ENCODE measurements at places on chromosomes 5 and 9. TPM values are rescaled to one million over a fixed set of nuclear protein-coding genes. Genes with fewer than 3 reads are reported as not detected.

GRCh38 chr5:129622531-129622930, 125.4 kb upstream of the MINAR2 start:
- no peak for DNase-seq

GRCh38 chr9:118567861-118568260, 801.4 kb downstream of the BRINP1 start:
- DNase-seq = no peak

DNA sequence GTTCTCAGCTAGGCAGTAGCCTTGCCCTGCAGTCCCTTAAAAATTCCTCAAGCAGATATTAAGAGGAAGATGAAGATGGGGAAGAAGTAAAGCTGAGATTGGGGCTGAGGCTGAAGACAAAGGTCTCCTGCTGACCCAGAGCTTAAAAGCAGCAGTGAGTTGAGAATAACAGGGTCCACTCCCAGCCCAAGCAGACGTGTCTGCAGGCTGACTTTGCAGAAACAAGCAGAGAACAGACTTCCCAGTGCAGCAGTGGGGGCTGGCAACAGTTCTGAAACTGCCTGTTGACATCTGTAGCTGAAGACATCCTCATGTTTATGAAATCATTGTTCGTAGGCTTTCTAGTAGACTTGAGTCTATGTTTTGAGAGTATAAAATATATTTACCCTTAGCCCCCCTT, 1.1 kb downstream of the CTXN3 start:
- DNase-seq = no peak

GRCh38 chr5:149796030-149796429, 65.9 kb downstream of the PPARGC1B start:
- DNase-seq = no peak

- no peak for DNase-seq
Measured at GRCh38 chr9:2016408-2017330, 1.5 kb downstream of the SMARCA2 start.

Gene TAF1L
- total RNA-seq = not detected

Gene CCDC112
- total RNA-seq = 2.0 TPM

Gene SYK
- 0.29 TPM for total RNA-seq

Gene GRIA1
- not detected for total RNA-seq

Gene SPATA6L
- total RNA-seq = 2.1 TPM

Gene IPPK
- total RNA-seq = 14.0 TPM

All from activated naive CD4-positive, alpha-beta T cell treated with anti-CD3 and anti-CD28 coated beads, Interleukin-2, amount 50 U/mL, for 72 hours (primary cell).